ENCODE measurements at places on chromosomes 4 and X.

- DNase-seq, result peak; percentile 50
Measured at GRCh38 chr4:74547042-74547441, 102.1 kb downstream of the AREG start.

- DNase-seq, result no peak
Measured at GRCh38 chr4:185244763-185245162, 35.4 kb downstream of the SNX25 start.

- DNase-seq, result no peak
Measured at GRCh38 chr4:3827616-3828492, 61.7 kb downstream of the ADRA2C start.

DNA sequence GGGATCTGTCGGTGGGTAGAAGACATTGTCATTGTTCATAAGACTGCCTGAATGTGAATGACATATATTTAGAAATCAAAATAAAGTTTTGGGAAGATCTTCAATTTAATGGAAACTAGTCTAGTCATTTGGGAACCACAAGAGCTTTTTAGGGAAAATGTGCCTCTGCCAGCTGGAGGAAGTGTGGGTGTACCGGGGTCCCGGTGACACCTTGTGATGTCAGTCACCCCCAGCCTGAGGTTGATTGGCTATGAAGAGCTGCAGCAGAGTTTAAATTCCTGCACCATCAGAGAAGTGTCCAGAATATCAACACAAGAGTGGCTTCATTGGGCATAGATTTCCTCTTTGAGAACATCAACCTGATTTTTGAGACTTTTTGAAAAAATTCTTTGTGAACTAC lies at the start of gene DMP1:
TSS of gene DMP1 (plus strand) at position 301 of the 400 bp plus-strand sequence. CDS start 6,213 bp downstream, outside the sequence.
- no peak for DNase-seq

- no peak for DNase-seq
Measured at GRCh38 chr4:137370206-137370633, 162.1 kb downstream of the PCDH18 start.

DNA sequence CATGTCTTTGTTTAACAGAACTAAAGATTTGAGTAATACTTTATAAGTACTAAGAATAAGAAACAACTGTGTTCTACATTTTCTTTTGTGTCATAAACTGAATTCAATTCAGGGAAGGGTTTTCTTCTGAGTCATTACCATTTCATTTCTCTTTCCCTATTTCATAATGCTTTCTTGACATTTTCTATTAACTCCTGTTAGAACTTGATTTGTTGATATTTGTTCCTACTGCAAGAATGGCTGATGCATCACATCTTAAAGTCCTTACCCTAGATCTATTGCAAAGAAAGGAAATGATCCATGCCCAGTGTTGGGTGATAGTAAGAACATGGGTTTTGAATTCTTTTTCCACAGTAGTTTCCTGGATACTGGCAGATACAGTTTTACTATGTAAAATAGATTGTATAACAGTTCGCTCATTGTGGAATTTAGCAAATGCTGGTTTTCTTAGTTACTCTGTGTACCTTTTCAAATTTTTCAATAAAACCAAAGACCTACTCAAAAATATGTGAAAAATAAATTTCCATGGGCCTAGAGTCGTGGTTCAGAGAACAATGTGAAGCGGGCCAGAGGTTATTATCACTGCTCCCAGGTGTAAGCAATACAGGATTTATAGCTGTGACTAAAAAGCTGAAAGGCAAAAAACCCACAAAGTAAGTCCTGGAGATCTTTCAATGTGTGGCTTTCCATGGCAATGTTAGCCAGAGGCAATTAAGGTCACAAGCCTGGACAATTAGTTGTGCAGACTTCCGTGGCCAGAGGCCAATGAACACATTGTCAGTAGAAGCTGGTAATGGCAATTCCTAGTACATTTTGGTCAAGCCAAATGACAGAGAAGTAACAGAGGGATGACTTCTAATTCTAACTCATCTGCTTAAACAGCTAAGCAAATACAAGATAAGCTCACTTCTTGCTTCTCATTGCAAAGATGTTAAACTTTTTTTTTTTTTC lies 127.3 kb upstream of the FAT4 start:
- DNase-seq, result no peak

- no peak for DNase-seq
Measured at GRCh38 chrX:10828640-10829039, 208.3 kb upstream of the MID1 start.

- no peak for DNase-seq
Measured at GRCh38 chr4:147286846-147287587, 193.9 kb upstream of the EDNRA start.

GRCh38 chr4:147840838-147841738 lies 109.2 kb downstream of the ARHGAP10 start:
- no peak for DNase-seq

- DNase-seq, result no peak
Measured at GRCh38 chr4:173420324-173420752, 21.4 kb upstream of the SCRG1 start.

DNA sequence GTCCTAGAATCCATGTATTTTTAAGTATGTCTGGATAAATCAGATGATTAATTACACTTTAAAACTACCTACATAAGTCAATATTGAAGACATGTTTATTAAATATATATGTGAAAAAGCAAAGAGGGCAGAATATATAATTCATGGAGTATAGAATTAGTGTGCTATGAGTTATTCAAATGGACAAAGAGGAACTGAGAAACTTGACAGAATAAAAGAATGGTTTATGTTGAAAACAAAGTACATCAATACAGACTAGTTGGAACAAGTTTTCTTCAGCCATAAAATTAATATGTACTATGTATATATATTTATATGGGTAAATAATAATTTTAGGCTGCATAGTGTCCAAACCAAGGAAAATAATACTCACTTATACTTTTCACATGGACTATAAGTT lies 173.5 kb downstream of the NPFFR2 start:
- no peak for DNase-seq

DNA sequence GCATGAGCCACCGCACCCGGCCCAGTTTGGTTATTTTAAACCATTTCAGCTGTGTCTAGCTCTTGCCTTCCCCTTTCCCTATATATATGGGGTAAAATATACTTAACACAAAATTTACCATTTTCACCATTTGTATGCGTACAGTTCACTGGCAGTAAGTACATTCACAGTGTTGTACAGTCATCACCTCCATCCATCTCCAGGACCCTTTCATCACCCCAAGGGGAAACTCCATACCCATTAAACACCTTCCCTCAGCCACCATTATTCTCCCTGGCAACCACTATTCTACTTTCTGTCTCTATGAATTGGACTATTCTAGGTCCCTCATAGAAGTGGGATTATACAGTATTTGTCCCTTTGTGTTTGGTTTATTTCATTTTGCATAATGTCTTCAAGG lies 106.4 kb downstream of the TMEM131L start:
- no peak for DNase-seq

DNA sequence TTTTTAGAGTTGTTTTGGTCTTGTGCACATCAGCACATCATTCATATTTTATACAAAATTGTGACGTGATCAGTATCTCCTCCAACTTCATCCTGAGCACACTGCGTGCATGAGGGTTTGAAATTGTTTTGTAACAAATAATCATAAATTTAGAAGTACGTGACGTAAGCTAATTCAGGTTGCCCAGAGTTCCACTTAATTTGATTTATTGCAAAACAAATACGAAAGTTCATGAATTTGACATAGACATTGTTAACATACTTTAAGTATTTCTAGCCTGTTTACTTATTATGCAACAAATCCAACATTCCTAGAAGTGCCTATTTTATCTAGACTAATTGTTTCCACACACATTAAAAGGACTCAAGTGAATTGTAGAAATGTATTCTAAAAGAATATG lies 48.3 kb downstream of the MAP7D3 start:
- DNase-seq, result no peak

GRCh38 chr4:112523008-112523721 lies 7.2 kb upstream of the NEUROG2 start:
- DNase-seq, result no peak

DNA sequence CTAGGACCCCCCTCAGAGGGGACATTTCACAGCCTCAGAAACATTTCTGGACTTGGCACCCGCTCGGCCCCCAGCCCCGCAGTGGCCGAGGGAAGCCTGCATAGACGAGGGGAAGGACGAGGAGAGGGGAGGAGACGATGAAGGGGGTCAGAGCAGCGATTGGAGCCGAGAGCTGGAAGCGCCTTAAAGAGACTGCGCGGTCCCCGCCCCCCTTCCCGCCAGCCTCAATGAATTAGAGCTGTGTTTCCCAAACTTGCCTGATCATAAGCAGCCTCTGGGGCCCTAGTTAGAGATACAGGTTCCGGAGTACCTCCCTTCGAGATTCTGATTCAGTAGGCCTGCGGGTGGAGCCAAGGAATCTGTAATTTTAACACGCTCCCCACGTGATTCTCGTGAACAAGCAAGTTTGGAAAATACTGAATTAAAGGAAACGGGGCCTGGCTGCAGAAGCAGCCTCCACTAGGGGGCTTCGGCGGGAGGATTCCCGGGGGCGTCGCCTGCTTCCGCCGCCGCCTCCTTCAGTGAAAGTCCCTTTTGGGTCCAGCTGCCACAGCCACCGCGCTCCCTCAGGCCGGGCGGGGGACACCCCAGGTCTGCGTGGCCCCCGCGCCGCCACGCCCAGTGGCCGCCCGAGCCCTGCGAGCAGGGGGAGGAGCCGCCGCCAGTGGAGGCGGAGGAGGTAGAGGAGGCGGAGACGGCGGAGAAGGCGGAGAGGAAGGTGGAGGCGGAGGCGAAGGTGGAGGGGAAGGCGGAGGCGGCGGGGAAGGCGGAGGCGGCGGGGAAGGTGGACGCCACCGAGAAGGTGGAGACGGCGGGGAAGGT lies at the start of gene USP27X:
TSS of gene USP27X (plus strand) at position 651 of the 822 bp plus-strand sequence. CDS start 824 bp downstream, outside the sequence.
- DNase-seq, result peak; percentile 64

GRCh38 chr4:165502916-165503907 lies 124.4 kb downstream of the CPE start:
- DNase-seq, result peak; percentile 51

DNA sequence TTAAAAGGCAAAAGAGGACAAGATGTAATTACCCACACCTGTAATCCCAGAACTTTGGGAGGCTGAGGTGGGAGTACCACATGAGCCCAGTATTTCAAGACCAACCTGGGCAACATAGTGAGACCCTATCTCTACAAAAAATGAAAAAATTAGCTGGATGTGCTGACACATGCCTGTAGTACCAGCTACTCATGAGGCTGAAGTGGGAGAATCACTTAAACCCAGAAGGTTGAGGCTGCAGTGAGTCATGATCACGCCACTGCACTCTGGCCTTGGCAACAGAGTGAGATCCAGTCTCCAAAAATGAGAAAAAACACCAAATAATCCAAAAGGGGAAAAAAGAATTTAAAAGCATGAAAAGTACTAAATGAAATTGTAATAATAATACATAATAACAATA lies 30.8 kb downstream of the NR0B1 start:
- DNase-seq, result peak; percentile 27

- DNase-seq, result no peak
Measured at GRCh38 chr4:57083090-57083489, 27.1 kb downstream of the IGFBP7 start.

Data from RCC 7860 (cell line).